ENCODE measurements at places on chromosomes 1 and 21.

- no peak for DNase-seq
Observed at GRCh38 chr21:44761011-44761729, 40.5 kb downstream of the UBE2G2 start.

GRCh38 chr1:173269490-173270230, 62.5 kb upstream of the TNFSF4 start:
- no peak for DNase-seq

DNA sequence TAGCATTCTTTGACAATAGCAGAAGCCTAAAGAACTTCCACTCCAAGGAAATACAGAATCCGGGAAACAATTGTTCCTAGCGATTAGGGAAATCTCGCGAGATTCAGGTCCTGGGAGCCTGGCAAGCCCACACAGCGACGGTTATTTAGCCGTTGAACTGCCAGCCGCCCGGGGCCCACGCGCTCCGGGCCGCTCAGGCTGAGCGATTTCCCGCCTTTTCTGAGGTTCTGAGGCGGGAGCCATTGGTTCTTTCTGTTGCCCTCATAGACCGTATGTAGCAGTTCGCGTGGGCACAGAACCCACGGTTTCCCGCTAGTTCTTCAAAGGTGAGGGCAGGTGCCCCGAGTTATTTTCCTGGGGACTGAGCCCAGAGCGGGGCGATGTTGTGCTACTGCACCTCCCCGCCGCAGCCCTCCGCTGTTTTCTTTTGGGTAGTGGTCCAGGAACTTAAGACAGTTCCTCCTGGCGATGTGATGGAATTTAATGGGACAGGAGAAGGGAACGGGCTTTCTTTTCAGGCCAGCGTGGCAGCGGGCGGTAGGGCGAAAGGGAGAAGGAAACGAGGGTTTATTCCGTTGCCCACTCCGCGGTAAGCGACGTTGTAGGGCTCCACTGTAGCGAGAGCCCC, at the start of gene SYCP1:
Gene SYCP1, plus strand, starts transcription at position 171 of the 628 bp plus-strand sequence. CDS start 602 bp downstream, outside the sequence.
- peak; percentile 33 for DNase-seq

DNA sequence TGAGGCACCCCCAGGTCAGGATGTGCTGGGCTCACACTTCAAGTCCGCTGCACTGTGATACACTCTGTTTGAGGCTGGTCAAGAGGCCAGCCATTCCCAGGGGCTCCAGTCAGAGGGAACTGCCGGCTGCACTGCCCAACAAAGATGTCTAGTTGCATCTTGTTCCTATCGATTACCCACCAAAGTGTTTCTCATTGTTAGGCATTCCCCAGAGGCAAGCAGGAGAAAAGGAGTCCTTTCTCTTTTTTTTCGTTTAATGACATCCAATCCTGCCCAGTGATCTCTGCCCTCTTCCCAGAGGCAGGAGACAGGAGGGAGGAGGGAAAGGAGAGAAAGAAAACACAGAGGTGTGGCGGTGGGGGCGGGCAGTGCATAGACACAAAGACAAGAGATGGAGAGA, 150.4 kb downstream of the OMA1 start:
- DNase-seq: peak; percentile 77

GRCh38 chr1:203072002-203072602, 13.7 kb downstream of the MYOG start:
- DNase-seq: no peak

DNA sequence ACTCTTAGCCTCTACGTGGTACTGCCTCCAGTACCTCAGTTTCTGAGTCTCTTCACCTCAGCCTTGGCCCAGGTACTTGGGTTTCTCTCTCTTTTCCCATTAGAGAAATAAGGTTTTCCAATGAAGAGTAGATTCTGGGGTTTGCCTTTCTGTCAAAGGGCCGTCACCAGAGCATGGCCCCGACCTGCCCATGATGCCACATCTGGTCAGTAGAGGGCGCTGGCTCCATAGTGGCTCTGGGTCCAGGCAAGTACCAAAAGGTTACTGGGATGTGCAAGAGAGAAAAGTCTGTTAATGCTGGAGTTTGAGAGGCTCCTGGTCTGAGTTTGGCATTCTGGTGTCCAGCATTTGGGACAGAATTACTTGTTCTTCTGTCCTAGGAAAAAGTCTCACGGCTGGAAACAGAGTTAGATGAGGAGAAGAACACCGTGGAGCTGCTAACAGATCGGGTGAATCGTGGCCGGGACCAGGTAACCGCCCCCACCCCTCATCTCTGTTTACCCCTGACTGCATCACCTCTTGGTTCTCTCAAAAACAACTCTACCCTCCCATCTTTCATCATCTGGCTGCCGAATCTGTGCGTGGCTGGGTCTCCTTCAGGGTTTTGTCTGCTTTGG, 5.3 kb upstream of the TUFT1 start:
- DNase-seq: peak; percentile 82

GRCh38 chr21:35222541-35222941, 173.4 kb upstream of the RUNX1 start:
- DNase-seq: no peak

GRCh38 chr1:38677756-38678155, 181.8 kb downstream of the RRAGC start:
- no peak for DNase-seq

DNA sequence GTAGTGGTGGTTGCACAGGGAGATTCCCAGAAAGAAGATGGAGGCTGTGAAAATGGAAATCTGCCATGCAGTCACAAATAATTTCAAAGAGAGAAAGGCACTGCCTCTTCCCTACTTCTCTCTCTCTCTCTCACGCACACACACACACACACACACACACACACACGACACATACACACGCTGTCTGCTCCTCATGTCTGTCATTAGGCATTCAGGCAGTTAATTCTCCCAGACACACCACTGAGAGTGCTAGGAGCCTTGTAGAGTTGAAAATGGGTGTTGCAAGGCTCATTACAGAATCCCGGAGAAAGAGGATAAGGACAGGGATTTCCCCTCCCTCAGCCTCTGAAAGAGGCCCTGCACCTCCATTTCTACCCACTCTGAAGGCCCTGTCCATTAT, 47.8 kb upstream of the LRRN2 start:
- DNase-seq: peak; percentile 91

- no peak for DNase-seq
Observed at GRCh38 chr1:183279835-183280234, 93.8 kb downstream of the LAMC2 start.

- DNase-seq: peak; percentile 63
Observed at GRCh38 chr1:163561580-163562295, 240.0 kb downstream of the NUF2 start.

GRCh38 chr1:4561205-4561604, 93.2 kb upstream of the AJAP1 start:
- peak; percentile 40 for DNase-seq

DNA sequence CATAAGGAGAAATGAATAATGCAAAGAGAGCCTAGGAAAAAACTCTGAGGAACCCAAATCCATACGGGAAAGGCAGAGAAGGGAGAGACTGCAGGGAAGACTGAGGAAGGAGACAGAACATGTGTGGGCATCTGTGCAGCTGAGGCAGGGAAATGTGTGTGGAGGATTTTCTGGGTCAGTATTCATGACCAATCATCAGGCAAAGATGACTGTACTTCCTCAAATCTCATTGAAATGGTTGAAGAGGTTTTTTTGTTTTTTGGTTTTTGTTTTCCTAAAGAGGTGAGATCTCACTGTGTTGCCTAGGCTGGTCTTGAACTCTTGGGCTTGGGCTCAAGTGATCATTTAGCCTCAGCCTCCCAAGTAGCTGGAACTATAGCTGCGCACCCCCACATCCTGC, 15.7 kb downstream of the DIP2A start:
- DNase-seq: no peak

DNA sequence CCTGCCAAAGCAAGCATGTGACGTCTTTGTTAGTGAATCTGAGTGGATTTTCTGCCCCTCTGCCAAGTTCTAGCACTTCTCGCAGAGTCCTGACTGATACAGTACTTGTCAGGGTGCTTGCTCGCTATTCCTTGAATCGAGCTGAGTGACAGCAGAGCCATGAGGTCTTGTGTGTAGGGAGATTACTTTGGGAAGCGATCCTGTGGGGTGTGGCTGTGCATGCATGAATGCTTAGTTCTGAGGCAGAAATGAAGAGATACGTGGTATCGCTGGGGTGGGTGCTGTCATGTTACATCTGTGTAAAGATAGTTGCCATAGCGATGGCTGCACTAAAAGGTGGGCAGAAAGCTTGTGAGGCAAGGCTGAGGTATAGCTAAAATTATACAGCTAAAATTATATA, 19.3 kb upstream of the DNAJC28 start:
- peak; percentile 33 for DNase-seq

DNA sequence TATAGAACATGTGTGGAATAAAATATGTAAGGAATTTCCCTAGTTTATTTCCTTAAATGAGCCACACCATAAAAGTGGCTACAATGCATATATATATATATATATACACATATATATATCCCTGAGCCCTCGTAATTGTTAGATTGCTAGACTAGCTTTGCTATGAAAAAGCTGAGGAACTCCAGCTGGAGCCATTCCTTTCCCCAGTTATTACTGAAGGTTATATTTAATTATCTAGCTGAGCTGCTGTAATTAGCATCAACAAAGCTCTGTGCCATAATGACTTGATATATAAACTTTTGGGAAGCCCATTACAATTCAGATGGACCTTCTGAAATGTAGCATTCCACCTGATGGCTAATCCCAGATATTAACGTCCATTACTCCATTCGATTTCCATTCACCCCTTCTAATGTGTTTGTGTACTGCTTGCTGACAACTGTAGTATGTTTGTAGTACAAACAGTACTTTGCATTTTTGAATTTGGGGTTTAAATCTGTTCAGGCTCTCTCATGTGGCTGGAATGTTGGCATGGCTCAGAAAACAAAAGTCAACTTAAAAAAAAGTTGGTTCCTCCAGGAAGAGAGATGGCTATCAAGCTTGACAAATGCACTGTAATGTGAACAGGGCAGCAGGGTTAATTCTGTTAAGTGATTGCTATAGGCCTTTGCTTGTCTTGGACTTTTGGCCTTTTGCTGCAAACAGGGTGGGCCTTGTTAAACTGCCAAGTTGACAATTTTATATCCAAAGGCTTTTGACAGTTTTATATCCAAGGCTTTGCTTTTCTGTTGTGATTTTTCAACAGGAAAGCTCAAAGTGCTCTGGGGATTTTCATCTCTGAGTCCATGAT, 170.0 kb downstream of the LTN1 start:
- peak; percentile 56 for DNase-seq

All from eye (tissue), 1 donor.